ENCODE measurements at places on chromosomes 3 and 15.
A peak's percentile ranks its signal among the peaks of the same experiment; 100 is the strongest.

GRCh38 chr15:86735247-86736040 lies 655.8 kb downstream of the AGBL1 start:
- no peak for DNase-seq

DNA sequence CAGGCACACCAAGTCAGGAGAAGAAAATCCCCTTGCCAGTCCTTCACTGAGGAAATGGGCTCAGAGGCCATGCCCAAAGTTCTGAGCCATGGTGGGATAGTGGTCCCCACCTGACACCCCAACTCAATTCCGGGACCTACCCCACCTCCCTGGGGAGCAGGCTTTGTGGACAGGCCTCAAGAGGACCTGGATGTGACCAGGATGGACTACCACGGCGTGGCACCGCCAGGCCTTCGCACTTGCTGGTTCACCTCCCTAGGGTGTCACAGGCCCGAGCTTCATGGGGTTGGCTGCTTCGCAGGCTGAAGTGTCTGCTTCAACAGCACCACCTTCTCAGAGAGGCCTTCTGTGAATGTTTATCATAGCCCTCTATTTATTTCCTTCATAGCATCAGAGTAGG lies 31.7 kb downstream of the POC1A start:
- no peak for DNase-seq

DNA sequence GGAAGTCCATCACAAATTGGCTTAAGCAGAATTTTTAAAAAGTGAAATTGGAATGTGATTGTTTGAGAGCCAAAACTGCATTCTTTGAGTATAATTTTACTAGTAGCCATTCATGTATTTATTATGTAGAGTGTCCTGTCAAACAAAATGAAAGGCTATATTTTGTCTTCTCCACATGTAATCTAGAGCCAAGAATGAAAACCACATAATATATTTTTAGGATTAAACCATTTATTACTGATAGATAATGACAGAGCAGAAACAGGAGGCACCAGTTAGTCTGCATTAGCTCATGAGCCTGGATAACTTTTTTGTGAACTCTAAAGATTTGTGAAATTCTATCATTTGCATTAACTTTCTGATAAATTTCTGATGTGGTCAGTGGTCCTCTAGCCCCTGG lies 130.2 kb downstream of the FILIP1L start:
- no peak for DNase-seq

DNA sequence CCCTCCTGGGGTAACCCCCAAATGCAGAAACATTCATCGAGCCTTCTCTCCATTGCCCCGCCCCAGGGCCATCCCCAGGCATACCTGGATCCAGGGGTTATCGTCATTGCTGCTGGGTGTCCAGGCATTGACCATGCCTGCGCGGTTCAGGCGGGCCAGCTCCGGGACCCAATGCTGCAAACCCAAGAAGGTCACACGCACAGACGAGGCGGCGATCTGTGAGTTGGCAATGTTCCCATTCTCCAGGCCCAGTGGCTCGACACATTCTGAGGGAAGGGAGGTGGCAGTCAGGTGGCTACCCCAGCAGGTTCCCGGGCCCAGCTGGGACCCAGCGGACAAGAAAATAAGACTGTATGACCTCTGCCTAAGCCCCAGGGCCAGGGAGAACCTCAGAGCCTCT lies 6.1 kb downstream of the MFGE8 start:
- DNase-seq = no peak

- no peak for DNase-seq
Measured at GRCh38 chr3:71478568-71478967, 105.0 kb downstream of the FOXP1 start.

DNA sequence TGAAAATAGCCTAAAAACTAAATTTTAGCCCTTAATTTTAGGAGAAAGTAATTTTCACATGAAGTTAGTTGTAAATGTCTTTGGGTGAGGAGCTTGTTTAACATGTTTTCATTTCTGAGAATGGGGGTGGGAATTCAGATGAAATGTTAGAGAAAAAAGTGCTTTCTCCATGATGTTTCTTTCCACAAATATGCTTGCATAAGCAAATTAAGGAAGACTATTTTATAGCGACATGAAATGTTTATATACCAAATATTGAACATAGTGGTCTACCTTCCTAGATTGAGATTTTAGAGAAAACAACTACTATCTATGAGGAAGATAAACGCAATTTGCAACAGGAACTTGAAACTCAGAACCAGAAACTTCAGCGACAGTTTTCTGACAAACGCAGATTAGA lies 13.0 kb upstream of the RPLP1 start:
- DNase-seq = no peak

DNA sequence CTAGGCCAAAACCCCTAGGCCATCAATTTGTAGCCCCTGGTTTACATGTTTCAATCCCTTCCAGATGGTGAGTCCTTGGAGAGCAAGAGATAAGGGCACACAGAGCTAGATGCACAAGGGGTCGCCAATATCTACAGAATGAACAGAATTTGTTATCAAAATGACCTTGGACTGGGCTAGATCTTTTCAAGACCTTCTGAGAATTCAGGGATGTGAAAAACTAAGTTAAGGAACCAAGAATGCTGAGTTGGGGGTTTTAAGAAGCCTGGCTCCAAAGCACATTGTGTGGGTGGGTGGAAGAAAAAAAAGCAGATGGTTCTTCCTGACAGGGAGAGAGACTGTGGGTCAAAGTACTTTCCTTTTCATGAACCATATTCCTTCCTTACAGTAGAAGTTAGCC lies 10.2 kb downstream of the CDCP1 start:
- DNase-seq = no peak

GRCh38 chr3:11335056-11335608 lies 62.9 kb downstream of the ATG7 start:
- peak; percentile 59 for DNase-seq

DNA sequence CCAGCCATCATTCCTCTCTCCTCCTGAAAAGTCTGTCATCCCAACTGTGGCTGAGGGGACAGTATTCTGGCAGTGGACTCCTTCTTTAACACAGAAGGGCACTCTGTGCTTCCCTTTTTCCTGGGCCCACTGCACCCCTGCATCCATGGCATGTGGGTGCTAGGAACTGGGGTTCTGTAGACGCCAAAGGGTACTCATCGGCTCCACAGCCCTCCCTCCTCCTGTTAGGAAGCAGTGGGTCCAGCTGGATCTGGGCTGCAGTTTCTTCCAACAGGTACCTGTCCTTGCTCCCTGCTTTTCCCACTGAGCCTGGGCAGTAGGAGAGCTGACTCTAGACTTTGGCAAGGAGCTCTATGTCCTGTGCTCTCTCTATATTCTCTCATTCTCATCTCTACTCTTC lies 6.4 kb upstream of the MANF start:
- no peak for DNase-seq

DNA sequence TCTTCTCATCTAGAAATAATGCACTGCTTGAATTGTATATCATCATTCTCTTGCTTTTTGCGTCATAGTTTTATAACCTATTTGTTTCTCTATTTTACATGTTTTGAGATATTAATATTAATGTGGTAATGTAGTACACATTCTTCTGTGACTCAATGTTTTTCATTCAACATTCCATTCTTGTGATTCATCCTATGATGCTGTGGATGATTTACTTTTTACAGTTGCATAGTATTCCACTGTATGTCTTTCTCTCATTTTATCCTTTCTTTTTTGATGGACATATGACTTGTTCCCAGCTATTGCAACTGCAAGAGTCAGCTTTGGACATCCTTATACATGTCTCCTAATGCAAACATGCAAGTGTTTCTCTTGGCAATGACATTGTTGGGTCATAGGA lies 20.6 kb upstream of the VEPH1 start:
- no peak for DNase-seq

DNA sequence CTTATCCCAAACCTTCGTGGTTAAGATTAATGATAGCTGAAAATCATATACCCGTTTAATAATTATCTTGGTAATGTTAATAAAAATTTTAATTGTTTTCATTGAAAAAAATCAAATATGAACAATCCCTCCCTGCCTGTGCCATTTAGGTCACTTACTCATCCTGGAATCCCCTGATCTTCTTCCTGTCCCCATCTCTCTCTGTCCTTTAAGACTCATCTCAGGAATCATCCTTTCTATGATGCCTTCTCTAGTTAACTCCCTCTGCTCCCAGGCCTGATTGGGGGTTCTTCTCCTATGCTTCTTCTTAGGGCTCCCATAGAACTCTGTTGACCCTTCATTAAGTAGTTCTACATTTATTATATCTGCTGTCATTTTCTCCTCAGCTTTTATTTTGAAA lies 91.6 kb downstream of the MBNL1 start:
- no peak for DNase-seq

DNA sequence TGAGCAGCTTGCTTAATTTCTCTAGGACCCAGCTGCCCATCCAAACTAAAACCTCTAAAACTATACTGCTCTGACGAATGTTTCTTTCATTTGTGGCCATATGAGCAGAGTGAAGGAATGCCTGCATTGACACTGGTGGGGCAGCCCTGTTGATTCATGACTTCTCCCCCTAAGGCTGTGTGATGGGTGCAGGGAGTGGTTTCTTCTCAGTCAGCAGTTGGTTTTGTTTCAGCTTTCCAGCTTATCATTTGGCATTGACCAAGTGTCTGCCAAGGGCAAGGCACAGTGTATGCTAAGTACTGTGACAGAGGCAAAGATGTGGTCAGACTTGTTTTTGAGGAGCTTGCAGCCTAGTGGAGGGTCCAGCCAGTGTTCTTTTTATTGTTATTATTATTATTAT lies 4.7 kb downstream of the ABHD6 start:
- no peak for DNase-seq

DNA sequence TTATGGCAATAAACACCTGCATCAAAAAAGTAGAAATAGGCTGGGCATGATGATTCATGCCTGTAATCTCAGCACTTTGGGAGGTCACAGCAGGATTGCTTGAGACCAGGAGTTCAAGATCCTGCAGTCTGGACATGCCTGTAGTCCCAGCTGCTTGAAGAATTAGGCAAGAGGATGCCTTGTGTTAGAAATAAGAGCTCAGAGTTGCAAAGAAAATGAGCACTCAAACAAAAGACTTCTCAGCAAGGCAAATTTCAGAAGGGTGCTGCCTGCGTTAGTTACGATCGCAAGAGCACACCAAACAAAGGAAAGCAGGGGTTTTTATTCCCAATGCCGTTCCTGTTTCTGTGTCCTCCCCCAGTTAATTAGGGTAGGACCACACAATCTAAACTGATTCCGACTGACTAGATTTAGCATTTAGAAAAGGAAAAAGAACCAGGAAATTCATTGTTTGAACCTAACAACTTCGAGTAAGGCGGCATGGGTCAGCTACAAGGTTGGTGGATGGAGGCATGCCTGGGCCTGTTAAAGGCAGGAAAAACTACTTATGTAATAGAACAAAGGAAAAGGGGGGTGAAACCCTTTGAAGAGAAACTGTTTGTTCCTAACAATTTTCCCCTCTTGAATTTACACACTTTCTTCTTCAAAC lies 55.5 kb downstream of the DLG1 start:
- no peak for DNase-seq

DNA sequence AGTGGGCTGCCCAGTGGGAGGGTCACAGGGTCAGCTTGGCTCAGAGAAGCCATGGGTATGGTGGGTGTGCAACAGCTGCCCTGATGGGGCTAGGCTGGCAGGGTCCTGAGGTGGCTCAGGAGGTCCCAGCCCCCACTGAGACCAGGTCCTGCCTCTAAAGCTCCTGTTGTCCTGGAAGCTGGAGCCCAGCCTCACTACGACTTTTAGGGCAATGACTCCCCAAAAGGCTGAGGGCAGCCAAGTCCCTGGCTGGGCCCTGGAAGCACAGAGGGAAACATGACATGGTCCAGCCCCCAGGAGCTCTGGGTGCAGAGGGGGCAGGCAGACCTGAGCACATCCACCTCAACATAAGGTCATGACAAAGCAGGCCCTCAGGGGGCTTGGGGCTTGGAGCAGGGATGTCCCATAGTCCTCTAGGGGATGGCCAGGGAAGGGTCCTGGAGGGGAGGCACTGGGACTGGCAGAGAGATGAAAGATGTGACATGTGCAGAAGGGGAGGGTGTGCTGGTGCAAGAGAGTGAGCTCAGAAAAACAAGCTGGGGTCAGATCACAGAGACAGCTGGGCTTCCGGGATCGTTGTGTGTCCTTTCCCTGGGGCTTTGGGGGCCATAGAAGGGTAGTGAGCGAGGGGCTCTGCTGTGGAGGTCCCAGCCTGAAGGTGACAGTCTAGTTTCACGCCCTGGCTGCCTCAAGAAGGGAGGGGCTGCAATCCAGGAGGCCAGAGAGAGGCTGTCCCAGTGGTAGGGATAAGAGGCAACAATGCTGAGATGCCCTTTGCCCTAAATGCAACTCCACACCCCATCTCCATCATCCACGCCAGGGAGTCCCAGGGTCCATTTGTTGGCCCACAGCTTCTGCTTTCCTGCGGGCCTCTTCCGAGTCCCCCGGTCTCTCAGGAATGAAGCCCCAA lies 639 bp upstream of the ITIH3 start:
- no peak for DNase-seq

- no peak for DNase-seq
Measured at GRCh38 chr3:66492071-66492470, 8.8 kb downstream of the LRIG1 start.

DNA sequence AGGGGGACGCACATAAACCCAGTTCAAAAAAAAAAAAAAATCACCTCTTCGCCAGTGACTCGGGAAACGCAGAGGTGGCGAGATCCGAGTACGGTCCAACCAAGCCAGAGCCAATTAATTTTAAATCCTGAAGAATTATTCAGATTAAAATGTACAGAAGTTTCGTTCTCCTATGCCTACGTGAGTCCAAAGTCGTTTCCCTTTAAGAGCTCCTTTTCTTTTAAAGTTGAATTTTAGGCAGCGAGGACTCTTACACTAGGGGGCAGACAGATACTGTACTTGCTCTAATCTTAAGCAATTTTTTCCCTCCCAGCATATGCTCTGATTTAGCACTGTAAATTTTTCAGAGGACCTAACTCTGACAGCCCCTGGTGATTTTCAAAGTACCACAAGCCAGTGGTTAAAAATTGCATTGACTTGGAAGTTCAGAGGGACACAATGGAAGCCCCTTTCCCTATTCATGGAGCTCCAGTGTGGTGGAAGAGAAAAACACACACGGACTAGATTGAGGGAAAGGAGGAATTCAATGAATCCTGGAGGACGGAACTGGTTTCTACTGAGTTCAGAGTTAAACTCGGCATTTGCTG lies 3.3 kb upstream of the NR2F2 start:
- peak; percentile 84 for DNase-seq

DNA sequence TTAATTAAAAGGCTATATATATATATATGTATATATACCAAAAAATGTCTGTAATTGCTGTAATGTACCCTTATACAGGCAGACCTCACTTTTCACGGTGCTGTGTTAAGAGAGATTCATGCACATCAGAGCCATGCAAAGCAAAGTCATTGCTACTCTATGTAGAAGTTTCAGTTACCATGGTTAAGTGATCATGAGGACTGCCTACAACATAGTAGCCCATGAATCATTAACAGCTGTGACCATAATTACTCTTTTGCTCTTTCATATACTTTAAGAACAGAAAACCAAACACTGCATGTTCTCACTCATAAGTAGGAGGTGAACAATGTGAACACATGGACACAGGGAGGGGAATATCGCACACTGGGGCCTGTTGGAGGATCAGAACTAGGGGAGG lies 225.3 kb upstream of the EPHA3 start:
- no peak for DNase-seq

DNA sequence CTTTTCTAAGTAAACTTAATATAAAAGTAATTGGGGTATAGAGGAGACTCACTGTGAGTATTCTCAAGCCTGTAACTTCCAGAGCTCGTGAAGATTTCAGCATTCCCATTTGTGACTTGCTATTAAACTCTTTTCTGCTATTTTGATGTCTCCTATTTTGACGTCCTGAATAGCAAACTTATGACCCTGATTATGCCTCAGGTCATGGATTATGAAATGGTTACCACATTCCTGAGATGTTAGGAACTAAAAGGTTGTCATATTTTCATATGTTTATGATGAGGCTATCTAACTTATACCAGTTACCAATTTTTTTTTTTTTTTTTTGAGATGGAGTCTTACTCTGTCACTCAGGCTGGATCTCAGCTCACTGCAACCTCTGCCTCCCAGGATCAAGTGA lies 105.5 kb downstream of the ATG7 start:
- no peak for DNase-seq
